ENCODE measurements at places on chromosomes 3 and 15.

- peak; percentile 61 for DNase-seq
These were observed 120.9 kb upstream of the ZBED2 start for GRCh38 chr3:111715911-111716523.

- no peak for DNase-seq
These were observed 683 bp upstream of the CPEB1 start for GRCh38 chr15:82647835-82648256.

GRCh38 chr3:129240436-129240835 lies 9.0 kb upstream of the COPG1 start:
- DNase-seq: no peak

GRCh38 chr3:185929192-185930151 lies 8.3 kb downstream of the TRA2B start:
- DNase-seq: no peak

GRCh38 chr3:118742760-118743159 lies 291.9 kb downstream of the IGSF11 start:
- no peak for DNase-seq

DNA sequence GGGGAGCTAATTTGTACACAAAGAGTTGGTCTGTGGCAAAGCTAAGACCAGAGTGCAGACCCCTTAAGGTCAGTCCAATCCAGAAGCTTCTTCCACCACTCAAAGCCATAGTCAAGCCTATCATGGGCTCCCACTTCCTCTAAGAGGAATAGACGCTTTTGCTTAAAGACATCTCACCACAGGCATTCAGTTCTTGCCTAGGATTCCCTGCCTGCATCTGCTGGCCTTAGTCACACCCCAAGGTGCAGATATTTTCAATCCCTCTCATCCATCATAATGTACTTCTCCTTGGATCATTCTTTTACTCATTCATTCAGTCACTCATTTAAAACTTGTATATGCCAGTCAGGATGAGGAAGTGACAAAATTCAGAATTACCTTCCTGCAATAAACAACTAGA lies 179.6 kb upstream of the STT3B start:
- no peak for DNase-seq

GRCh38 chr15:92510163-92510882 lies 116.6 kb downstream of the ST8SIA2 start:
- DNase-seq: no peak

DNA sequence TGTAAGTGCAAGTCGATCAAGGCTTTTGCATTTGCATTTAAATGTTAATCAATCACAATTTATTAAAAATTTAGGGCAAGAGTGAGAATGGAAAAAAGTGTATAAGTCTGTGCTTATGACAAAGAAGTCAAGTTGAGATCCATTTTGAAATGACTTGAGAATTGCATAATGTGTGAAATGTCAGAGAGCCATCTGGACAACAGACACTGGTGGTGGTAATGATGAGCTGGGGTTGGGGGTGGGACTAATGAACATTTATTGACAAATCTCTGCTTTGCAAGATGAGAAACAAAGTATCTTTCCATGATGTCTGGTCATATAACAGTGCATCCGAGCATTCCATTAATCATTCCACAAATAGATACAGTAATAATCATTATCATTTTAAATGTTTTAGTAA lies 89.4 kb upstream of the ZBTB20 start:
- no peak for DNase-seq

GRCh38 chr3:57783186-57784088 lies 27.3 kb downstream of the SLMAP start:
- peak; percentile 74 for DNase-seq

- DNase-seq: no peak
These were observed 22.2 kb upstream of the WNT7A start for GRCh38 chr3:13901935-13902584.

DNA sequence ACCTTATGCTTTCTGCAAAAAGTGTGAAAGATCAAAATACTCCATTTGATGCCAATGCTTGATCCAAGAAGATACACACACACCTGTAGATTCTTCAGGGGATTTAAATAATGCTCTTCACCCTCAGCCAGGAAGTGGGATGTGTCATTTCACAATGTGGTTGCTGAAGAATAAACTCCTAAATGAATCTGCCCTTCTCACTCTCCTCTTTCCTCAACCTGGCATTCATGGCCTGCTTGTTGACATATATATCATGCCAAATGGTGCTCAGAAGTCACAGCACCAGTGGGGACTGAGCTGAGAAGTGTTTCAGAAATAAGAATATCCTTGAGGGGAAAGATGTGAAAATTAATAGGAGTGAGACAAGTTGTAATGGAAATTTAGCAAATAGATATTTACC lies 146.6 kb upstream of the ARHGEF26 start:
- DNase-seq: no peak

DNA sequence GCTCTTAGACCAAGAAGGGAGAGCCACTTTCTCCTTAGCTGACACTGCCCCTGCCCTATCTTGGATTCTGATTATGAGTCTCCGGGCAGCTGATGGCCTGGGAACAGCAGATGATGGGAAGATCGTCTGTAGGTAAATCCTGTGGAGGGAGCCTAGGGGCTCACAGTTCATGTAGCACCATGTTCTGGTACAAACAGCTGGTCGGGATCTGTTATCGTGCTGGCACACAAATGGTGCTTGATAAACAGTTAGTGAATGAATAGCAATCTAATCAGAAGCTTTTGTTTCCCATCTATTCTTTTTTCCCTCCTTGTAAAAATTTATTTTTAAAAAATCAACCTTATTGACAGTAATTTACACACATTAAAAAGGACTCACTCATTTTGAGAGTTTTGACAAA lies 26.8 kb downstream of the CDCP1 start:
- DNase-seq: no peak

DNA sequence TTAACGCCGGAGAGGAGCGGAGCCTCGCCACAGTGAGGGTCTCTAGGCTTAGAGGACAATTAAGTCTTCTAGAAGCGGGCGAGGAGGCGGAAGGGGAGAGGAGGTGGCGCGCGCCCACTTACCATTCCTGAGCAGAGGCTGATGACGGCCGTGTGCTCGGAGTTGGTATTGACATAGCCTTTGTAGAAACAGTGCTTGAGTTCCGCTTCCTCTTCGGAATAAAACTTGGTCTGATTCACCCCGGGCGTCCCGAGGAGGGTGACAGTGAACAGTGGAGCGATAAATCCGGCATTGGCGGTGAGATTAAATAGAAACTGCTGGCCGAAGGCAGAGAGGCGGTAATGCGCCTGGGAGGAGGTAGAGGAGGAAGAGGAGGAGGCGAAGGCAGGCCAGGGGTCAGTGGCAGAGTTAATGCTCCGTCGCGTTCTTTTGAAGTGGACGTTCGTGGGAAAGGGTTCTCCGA lies 1.3 kb downstream of the ADAMTS9 start:
- DNase-seq: no peak

DNA sequence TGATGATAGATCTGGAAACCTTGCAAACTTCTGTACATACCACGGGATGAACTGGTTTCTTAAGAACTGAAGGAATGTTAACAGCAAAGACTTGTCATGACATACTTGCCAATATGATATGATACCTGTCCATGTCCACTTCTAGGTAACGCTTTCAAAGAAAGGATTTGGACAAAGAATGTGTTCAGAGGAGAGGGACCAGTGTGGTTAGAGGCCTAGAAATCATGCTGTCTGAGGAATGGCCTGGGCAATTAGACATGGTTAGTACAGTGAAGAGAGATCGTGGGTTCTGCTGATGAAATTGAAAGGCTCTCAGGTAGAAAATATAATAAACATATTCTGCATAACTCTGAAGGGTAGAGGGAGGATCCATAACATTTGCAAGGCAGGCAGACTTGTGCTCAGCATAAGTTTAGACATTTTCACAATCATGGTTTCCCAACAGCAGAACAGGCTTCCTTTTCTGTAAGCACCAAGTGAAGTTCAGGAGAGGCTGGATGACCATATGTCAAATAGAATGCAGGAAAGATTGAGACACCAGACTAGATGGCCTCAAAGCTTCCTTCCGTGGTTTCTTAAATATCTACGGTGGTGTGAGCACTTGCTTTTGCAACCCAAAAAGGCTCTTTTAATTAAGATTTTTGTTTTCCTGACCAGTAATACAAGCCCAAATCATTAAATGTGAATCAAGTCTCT lies 39.9 kb downstream of the TGFBR2 start:
- DNase-seq: no peak

- peak; percentile 49 for DNase-seq
These were observed 396.6 kb downstream of the NAALADL2 start for GRCh38 chr3:175255698-175256097.

- DNase-seq: no peak
These were observed 424.3 kb upstream of the ATP10A start for GRCh38 chr15:26287381-26287780.

- peak; percentile 6 for DNase-seq
These were observed 217.4 kb downstream of the DIPK2A start for GRCh38 chr3:144189044-144189443.

DNA sequence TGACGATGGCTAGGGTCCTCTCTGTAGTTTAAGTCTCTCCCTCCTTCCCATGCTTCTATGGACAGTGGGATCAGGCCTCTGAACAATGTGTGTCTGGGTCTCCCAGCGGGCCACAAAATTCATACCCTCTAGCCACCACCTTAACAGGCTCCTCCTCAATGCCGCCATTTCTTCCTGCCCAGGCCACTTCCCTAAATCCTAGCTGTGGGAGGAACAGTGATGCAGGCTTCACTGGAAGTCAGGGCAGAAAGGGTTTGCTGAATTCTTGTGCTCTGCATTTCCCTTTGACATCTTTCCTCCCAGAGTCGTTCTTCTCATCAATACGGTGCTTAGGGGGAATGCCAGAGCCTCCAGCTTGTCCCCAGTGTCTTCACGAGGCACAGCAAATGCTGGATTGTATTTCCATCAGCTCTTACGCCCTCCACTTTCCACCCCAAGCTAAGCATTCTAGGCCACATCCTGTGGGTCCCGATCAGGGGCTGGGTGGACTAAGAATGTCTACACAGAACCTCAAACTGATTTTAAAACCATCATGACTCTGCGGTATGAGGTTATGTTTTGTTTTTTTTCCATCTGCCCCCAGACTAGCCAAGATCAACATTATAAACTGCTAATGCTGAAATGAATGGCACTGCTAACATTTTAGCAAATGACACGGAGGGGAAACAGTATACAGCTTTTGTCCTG lies 11.9 kb upstream of the LDHAL6B start:
- no peak for DNase-seq

DNA sequence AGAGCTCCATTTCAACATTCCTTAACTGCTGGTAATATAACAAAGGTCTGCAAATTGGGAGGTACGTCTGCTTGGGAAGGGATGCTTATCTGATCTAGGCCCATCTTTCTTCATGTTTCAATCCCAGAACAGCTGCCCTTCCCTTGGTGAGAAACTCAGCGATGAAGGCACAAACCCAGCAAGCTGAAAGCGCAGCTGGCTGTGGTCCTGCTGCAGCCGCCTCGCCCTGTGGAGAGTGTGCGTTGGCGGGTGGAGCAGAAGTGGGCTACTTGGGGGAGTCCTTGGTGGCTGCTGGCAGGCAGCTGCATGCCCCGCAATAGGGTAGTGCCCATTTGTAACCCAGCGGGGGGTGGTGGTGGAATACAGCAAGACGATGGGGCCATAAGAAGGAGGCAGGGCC lies 160.6 kb upstream of the WNT5A start:
- no peak for DNase-seq

DNA sequence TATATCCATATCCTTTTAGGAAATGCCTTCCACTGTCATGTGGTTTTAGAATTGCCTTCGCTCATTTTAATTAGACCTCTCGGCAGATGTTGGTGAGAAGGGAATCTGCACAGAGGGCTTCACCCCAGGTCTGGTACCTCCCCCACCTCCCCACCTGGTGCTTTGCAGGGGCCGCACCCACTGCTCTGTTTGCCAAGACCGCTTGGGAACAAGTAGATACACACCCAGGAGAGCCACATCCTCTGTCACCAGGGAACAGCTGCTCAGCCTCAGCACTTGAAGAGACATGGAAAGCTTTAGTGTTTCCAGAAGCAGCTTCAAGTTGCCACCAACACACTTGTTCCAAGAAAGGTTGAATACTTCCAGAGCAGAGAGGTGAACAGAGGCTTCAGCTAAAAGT lies 21.8 kb downstream of the LRRC31 start:
- DNase-seq: no peak

DNA sequence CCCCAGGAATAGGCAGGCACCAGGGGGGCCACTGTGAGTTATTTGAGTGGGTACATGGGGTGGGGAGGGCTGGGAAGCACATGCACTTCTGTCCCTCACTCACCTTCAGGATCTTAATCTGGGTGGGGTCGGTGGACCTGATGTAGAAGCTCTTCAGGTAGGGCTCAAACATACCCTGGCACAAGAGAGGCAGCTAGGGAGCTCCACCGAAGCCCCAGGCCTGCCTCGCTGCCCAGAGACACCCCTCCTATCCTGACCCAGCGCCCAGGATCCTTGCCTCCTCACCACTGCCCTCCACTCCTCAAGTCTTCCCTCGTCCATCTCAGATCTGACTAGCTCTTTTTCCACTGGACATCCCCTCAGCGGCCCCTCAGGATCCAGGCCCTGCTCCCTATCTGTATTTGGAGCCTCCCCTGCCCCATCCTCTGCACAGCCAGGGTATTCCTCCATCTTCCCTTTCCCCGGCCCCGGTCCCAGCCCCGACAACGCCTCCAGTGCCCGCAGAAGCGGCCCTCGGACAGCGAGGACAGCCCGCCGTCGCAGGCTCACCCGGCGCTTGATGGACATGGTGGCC lies 30.0 kb downstream of the AP3B2 start:
- DNase-seq: no peak

- DNase-seq: peak; percentile 90
These were observed 205.9 kb downstream of the MBNL1 start for GRCh38 chr3:152474585-152474984.

GRCh38 chr15:32903591-32904290 lies 185.9 kb downstream of the GREM1 start:
- no peak for DNase-seq

GRCh38 chr3:37935756-37936666 lies 54.6 kb upstream of the VILL start:
- DNase-seq: peak; percentile 97

DNA sequence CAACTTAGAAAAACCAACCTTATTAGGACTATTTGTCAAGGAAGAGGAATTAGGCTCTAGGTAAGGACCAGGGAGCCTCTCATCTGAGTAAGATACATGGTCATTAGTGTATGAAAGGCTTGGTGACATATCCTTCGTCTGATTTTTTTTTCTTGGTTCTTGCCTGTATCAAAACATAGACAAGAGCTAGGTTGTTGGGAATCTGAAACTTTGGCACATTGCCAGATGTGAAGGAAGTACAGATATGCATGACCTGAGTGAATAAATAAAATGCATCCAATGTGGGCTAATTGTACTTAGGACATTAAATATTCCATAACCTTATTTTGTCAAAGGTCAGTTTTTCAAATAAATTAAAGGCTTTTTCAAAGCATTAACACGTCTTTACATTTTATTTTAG lies 151.8 kb downstream of the SYNPR start:
- DNase-seq: no peak

GRCh38 chr3:19171794-19172193 lies 23.5 kb downstream of the KCNH8 start:
- DNase-seq: no peak

- peak; percentile 4 for DNase-seq
These were observed 67.8 kb upstream of the IGF1R start for GRCh38 chr15:98580572-98580971.

- peak; percentile 58 for DNase-seq
These were observed 76.5 kb upstream of the SPRED1 start for GRCh38 chr15:38176155-38176554.

- no peak for DNase-seq
These were observed 748.7 kb upstream of the CFAP20DC start for GRCh38 chr3:59798372-59799086.

Data from fibroblast of the aortic adventitia (primary cell).